ENCODE measurements at places on chromosomes 1 and 21. TPM values are rescaled to one million over a fixed set of nuclear protein-coding genes. Genes with fewer than 3 reads are reported as not detected.

Gene PPFIA4
- 11.5 TPM for total RNA-seq

Gene KLHDC8A
- total RNA-seq, result not detected

Gene LRRC7
- not detected for total RNA-seq

DNA sequence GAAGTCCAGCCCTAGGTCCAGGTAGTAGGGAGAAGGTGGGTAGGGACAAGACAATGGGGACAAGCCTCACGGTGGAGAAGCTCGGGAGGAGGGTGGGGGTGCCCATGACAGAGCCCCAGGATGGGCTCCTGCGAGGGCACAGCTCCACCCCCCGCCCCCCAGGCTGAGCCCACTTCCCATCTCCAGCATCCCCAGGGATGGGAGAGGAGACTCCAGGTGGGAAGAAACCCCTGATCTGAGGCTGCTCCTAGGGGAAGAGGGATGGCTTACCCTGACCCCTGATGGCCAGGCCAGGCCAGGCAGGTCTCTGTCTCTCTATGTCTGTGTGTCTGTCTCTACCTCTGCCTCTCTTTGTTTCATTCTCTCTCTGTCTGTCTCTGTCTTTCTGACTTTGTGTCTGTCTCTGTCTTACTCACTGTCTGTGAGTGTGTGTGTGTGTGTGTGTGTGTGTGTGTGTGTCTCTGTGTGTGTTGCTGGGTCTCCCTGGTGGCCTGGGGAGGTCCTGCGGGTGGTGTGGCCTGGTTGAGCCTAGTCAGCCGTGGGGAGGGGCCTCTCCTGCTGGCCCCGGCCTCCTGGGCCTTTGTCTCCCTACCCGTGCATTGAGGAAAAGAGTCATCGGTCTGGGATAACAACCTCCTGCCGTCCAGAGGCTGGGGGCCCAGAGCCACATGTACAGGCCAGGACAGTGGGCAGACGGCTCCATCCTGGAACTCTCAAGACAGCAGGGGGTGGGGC is 45.7 kb downstream of the WNT9A start:
- DNase-seq, result no peak

DNA sequence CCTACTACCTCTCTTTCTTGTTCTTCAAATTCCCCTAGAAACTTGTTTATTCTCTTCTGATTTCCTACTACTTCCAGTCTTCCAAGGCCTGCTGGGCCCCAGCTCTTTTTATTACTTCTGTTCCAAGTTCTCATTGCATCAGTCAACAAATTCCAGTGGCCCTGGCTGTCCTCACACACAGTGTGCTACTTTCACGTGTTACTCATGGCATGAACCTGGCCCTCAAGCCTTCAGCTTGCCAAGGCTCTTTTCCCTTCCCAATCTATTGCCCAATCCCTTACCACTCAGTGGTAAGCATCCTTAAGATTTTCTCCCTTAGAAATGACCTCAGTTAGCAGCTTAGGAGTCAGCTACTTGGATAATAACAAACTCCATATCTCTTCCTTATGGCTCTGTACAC is 613.5 kb downstream of the LMO4 start:
- DNase-seq, result no peak

DNA sequence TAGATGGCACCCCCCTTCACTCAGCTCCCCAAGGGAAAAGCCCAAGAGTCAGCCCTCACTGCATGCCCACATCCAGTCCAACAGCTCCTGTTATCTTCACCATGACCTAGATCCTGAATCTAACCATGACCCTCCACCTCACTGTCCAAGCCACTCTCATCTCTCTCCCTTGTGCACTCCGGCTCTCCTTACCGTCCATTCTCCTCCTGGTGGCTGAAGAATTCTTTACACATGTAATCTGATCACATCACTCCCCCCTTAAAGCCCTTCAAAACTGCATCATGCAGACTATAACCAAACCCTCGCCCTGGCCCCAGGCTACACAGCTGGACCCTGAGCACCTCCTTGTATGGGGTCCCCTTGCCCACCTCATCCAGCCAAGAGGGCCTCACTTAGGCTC is 14.0 kb upstream of the PAQR7 start:
- no peak for DNase-seq

- DNase-seq, result no peak
Observed at GRCh38 chr1:182087719-182088350, 26.3 kb upstream of the ZNF648 start.

GRCh38 chr1:17572264-17572985 is 32.9 kb downstream of the ARHGEF10L start:
- DNase-seq, result no peak

DNA sequence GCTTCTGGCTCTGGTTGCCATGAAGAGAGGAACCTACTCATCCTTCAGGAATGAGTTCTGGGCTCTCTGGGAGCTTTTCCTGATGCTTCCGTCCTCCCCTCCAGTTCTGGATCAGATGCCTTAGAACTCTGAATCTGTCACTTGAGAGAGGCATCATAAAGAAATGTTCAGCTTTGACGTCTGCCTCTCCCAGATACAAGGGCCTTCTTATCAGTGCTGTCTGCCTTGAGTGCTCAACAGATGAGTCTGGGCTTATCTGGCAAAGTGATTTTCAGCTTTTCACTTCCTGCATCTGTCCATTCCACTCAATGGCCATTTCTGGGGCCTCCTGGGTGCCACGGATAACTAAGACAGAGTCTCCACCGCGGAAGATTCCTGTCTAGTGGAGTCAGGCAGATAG is 12.3 kb upstream of the OTUD3 start:
- DNase-seq, result peak; percentile 29

- no peak for DNase-seq
Observed at GRCh38 chr1:84492726-84493125, 13.5 kb upstream of the SPATA1 start.

DNA sequence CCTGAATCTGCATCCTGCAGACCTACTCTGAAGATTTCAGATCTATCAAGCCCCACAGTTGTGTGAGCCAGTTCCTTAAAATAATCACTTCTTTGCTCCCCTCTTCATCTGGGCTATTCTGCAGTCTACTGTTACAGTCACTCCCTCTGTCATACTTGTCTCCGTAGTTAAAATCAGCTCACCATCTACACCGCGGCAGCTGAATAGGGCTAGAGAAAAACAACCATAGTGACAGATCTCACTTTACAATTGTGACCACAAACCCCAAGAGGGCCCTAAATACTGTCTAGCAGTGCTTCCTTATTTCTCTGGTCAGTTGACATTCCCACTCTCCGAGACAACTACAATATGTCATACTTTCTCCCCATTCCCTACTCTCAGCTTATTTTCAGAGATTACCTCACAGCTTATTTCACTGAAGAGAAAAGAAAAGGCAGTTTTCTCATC is 12.9 kb downstream of the DESI2 start:
- DNase-seq, result no peak

GRCh38 chr21:44082648-44083440 is 24.4 kb upstream of the PWP2 start:
- no peak for DNase-seq

All from vagina (tissue), 2 donors.